ENCODE measurements at places on chromosomes 7 and 10.

DNA sequence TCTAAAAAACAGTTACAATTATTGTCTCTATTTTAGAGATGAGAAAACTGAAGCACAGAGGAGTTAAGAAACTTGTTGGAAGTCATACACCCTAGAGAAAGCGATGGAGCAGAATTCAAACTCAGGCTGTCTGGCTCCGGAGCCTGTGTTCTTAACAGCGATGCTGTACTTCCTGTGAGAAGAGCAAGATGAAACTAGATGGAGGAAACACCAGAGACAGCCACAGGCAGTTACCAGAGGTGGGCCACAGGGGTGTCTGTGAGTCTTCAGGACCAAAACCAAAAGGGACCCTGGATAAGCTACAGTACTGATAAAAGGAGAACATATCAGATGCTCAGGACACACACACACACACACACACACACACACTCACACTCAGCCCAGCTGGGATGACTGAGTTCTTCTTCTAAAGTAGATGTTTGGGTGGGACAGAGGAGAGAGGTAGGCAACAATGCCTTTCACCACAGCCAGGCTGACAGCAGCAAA is 289.2 kb downstream of the FZD1 start:
- no peak for DNase-seq

GRCh38 chr7:114264023-114264422 is 150.6 kb upstream of the FOXP2 start:
- no peak for DNase-seq

DNA sequence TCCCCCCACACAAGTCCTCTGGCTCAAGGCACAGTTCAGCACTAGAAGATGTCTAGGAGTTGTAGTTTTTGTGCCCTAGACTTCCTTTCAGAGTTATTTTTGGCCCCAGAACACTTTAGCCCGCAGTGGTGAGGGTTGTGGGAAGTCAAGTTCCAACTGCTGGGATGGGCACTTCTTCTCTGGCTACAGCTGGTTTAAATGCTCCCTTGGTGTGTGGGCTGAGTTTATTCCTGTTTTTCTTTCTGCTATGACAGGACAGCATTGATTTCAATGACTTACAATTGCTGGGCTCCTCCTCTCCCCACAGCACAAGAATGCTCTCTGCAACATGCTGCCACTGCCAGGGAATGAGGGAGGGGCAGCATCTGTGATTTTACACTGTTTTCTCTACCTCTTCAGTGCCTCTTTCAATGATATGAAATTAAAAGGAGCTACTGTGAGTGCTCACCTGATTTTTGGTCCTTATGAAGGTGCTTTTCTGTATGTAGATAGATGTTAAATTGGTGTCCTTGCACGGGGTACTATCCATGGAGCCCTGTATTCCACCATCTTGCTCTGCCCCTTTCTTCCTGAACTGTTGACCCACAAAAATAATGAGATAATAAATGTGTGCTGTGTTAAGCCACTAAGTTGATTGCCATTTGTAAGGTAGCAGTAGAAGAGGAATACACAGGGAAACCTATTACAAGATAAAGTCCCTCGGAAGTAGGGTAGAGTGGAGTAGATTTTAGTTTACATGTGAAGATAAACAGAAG is 56.3 kb downstream of the SLC13A1 start:
- no peak for DNase-seq

- no peak for DNase-seq
These were observed 48.3 kb downstream of the LRGUK start for GRCh38 chr7:134175334-134176036.

DNA sequence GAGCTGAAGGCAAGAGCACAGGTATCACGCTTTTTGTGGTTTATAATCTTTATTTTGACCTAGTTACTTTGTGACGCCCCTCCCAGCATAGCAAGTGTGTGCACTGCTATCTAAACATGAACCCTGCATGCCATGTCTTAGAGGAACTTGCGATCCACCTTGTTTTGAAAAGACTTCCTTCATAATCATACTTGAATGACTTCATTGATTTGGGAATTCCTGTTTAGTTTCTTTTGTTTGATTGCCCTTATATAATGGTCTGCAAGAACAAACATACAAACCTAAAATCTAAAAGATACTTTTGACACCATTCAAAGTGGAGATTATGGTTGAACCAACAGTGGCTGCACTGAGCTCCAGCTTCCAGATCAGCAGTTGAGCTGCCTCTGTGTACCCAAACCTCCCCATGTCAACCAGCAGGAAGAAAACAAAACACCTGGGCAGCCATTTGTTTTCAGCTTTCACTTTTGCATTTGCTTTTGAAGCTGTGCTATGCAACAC is 132.6 kb downstream of the CELF2 start:
- DNase-seq = peak; percentile 83

DNA sequence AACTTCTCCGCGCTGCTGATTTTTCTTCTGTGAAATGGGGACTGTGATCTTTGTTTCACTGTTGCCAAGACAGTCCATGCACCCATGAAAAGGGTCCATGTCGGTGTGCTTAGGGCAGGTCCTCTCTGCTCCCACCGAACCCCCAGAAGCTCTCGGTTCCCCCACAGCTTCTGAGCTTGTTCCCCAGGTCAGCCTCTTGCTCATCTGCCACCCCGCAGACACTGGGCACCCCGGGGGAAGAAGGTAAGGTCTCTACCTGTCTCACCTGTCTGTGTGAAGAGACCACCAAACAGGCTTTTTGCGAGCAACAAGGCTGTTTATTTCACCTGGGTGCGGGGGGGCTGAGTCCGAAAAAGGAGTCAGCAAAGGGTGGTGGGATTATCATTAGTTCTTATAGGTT is 66.2 kb upstream of the NANOS1 start:
- no peak for DNase-seq

GRCh38 chr10:42981358-42982236 is 95.3 kb upstream of the RET start:
- DNase-seq = no peak

GRCh38 chr10:82267465-82267864 is 392.5 kb downstream of the NRG3 start:
- no peak for DNase-seq

GRCh38 chr7:51930834-51931233 is 614.2 kb upstream of the COBL start:
- DNase-seq = no peak

DNA sequence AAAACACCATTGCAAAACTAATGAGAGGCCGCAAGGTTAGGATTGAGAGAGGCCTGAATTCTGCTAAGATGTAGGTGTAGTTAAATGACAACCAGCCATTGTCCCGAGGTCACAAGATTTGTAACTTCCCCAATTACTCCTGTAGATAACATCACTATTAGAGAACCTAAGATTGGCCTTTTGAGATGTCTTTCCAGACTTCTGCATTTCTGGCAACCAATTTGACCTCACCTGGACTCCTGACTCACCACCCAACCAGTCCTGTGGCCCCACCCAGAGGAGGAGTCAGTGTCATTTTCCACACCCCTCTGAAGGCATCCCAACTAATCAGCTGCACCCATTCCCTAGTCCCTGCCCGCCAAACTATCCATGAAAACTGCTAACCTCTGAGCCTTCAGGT is 115.7 kb downstream of the PRKAG2 start:
- DNase-seq = no peak

- no peak for DNase-seq
These were observed 40.9 kb downstream of the CCNY start for GRCh38 chr10:35377050-35377728.

DNA sequence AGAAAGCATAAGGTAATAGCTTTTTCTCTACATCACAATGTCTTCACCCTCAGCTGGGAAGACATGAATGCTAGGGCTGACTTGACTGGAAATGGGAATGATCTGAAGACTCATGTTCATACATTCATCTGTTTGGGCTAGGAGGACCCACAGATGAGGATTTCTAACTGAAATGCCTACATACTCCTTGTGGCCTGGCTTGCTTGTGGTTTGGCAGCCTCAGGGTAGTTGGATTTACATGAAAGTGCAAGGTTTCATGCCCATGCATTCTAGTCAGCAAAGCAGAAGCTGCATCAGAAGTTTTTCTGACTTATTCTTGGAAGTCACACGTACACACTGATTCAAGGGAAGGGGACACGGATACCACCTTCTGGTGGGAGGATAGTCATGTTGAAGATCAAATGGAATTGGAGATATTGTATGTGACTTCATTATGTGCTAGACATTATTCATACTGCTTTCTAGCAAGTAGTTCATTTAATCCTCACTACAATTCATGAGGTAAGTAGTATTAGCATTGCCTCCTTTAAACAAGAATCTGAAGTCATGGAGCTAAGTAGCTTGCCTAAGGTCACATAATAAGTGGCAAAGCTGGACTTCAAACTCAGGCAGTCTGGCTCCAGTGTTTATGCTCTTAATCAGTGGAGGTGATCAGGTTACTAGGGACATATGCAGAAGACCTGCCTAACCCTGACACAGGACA is 957.0 kb downstream of the LRMDA start:
- DNase-seq = no peak

DNA sequence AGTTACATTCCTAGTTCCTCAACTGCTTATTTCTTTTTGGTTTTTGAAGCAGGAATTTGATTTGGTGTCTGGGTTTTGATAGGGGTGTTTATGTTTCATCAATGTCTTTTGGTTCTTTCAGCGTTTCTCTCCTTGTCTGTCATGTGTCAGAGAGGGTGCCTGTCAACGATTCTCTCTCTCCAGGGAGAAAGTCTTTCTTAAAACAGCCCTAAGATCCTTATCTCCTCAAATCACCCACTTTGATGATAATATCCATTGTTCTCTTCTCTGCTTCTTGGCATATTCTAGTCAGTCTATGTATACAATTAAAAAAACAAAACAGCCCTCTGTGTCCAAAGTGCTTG is 77.2 kb downstream of the TCF7L2 start:
- no peak for DNase-seq

Data from CD4-positive, alpha-beta T cell treated with Interleukin-4 for 4 hours (primary cell).